ENCODE measurements at places on chromosomes 4 and X. TPM values are rescaled to one million over a fixed set of nuclear protein-coding genes. Genes with fewer than 3 reads are reported as not detected.
A peak's percentile ranks its signal among the peaks of the same experiment; 100 is the strongest.

The CLDN2 gene
- not detected for total RNA-seq

The SCFD2 gene
- 10.2 TPM for total RNA-seq

The USP26 gene
- total RNA-seq = not detected

The ALB gene
- total RNA-seq = not detected

The NDUFB11 gene
- 127 TPM for total RNA-seq

The AVPR2 gene
- not detected for total RNA-seq

The NLGN3 gene
- total RNA-seq = 14.8 TPM

The NXF2 gene
- not detected for total RNA-seq

The SLC7A11 gene
- total RNA-seq = 15.6 TPM

The GPR119 gene
- total RNA-seq = not detected

The PTTG2 gene
- total RNA-seq = not detected

DNA sequence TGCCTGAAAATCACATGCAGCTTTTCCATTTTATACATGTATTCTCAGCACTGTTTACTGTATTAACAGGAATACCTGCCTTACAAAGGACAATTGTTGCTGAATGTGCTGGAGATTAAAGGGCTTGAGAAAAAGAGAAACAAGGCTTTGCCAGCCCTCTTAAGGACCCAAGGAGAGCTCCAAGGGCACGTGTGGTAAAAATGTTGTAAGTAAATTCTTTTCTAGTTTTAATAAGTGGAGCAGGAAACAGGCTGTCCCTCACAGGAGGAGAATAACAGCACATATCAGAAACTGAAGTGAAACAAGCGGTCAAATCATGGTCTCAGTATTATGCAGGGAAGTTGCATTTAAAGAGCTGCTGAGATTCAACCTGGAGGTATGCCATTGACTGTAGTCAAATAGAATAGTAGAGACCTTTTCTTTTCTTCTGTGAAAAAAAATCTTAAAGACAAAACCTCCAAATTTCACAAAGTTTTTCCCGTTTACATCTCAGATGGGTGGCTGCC lies 18.5 kb downstream of the IGFBP7 start:
- no peaks in the 10 kb centered on the region for H3K36me3 ChIP-seq
- H3K4me3 ChIP-seq = no peak overlapping the region

GRCh38 chrX:17697191-17697590 lies 40.1 kb upstream of the SCML1 start:
- H3K27me3 ChIP-seq = no peaks in the 10 kb centered on the region
- no peak for DNase-seq
- no peak overlapping the region for H3K27ac ChIP-seq
- no peaks in the 10 kb centered on the region for H3K4me1 ChIP-seq

DNA sequence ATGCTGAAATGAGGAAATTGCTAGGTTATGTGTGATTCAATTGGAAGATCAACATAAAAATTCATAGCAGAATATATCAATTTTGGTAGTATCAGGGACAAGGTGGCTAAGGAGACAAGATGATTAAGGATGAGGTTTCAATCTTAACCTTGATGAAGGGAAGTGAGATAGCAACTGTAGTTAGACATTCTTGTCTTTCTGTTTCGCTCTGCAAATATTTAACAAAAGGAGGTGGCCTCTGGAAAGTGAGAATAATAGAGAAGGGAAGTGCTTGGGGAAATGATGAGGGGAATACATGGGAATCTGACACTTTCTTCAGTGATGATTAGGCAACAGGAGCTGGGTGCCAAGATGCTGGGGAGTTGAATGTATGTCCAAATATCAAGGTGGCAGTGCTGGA lies 337.1 kb upstream of the PUDP start:
- DNase-seq = no peak
- H3K27me3 ChIP-seq = no peaks in the 10 kb centered on the region
- no peak overlapping the region for H3K4me3 ChIP-seq

DNA sequence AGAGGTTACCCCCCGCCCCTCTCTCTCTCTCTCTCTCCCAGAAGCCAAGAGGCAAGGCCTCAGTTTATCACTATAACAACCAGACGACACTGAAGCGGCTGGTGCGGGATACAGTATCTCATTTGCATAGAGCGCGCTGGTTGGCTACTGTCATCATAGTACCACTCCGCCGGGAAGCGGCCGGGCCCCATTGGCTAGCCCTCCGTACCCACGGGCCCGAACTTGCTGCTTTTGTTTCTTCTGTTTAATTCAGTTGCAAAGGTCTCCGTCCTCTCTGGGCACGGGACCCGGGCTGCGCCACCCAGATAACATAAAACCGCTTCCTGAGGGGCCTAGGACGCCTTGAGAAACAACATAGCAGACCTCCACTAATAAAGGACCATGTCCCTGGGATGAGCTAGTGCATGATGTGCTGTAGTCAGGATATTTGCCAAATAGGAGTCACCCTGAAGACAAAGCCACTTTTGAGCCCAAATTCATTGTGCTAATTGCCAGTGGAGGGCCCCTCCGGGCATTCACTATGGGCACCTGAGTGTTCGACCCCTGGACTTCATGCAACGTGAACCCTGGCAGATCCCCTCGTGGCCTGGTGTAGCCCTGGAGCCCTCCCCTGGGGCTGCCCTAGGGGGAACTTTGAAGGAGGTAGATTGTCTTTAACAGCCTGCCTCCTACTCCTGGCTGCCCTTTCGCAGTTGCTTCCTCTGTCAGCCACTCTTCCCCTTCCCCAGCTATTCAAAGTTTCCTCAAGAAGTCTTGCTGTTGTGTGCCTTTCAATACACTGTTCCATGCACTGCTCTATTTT lies at the start of gene PCYT1B:
Gene PCYT1B, minus strand, starts transcription at position 91 of the 802 bp plus-strand sequence. CDS start 242 bp downstream, outside the sequence.
- H3K4me3 ChIP-seq = peak within 1 kb of the TSS; percentile 81
- peak within 1 kb of the TSS; percentile 95 for H3K27ac ChIP-seq

DNA sequence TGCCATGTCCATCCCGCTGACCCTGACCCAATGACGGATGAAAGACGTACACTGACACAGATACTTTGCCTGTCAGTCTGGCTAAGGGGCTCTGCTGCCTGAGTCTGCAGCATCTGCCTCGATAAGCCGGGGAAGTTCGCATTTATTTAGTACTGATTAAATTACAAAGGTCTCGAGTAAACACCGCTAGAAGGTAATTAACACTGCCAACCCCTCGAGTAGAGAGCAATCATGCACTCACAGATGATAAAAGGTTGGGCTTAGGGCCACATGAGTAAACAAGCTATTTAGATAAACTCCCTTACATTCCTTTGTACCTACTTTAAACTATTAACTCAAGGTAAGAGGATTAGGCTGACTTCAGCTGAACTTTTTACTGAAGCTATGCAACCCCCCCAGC lies 16.0 kb upstream of the RBMXL3 start:
- no peak overlapping the region for H3K27ac ChIP-seq
- no peak for DNase-seq
- no peak overlapping the region for H3K4me3 ChIP-seq
- no peaks in the 10 kb centered on the region for H3K4me1 ChIP-seq
- no peaks in the 10 kb centered on the region for H3K36me3 ChIP-seq

GRCh38 chrX:71911731-71912050 lies 1.0 kb downstream of the NHSL2 start:
- peaks cover 2% of the 10 kb centered on the region for H3K4me1 ChIP-seq
- no peak for DNase-seq
- H3K4me3 ChIP-seq = peak overlapping the region; percentile 83
- no peaks in the 10 kb centered on the region for H3K27me3 ChIP-seq
- H3K27ac ChIP-seq = peak overlapping the region; percentile 45

- H3K4me1 ChIP-seq = no peaks in the 10 kb centered on the region
- DNase-seq = no peak
- no peak overlapping the region for H3K27ac ChIP-seq
- no peak overlapping the region for H3K4me3 ChIP-seq
- H3K27me3 ChIP-seq = no peaks in the 10 kb centered on the region
Observed at GRCh38 chr4:123110147-123110546, 187.8 kb upstream of the NUDT6 start.

GRCh38 chrX:112235547-112235946 lies 153.0 kb upstream of the TRPC5 start:
- H3K27me3 ChIP-seq = no peaks in the 10 kb centered on the region
- no peak overlapping the region for H3K27ac ChIP-seq
- no peak overlapping the region for H3K4me3 ChIP-seq
- H3K36me3 ChIP-seq = no peaks in the 10 kb centered on the region

DNA sequence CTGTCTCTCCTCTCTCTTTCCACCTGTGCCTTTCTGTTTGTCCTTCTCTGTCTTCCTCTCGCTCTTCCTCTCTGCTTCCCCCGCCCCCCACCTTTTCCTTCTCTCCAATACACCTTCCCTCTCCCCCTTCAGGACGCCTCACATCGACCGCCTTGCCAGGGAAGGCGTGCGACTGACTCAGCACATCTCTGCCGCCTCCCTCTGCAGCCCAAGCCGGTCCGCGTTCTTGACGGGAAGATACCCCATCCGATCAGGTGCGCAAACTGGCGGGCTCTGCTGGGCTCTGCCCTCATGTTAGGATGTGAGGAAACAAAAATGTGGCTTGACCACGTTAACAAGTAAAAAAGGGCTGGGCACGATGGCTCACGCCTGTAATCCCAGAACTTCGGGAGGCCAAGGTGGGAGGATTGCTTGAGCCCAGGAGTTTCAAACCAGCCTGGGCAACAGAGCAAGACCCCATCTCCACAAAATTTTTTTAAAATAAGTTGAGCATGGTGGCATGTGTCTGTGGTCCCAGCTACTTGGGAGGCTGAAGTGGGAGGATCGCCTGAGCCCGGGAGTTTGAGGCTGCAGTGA lies 35.2 kb downstream of the ARSF start:
- H3K27me3 ChIP-seq = no peaks in the 10 kb centered on the region
- H3K27ac ChIP-seq = no peak overlapping the region
- no peak overlapping the region for H3K4me3 ChIP-seq
- no peaks in the 10 kb centered on the region for H3K4me1 ChIP-seq
- peak; percentile 10 for DNase-seq

- no peak overlapping the region for H3K4me3 ChIP-seq
- H3K4me1 ChIP-seq = peaks cover 16% of the 10 kb centered on the region
- H3K27me3 ChIP-seq = no peaks in the 10 kb centered on the region
- no peaks in the 10 kb centered on the region for H3K36me3 ChIP-seq
Observed at GRCh38 chr4:113142351-113142750, 92.9 kb downstream of the ANK2 start.

- H3K36me3 ChIP-seq = no peaks in the 10 kb centered on the region
- no peak overlapping the region for H3K27ac ChIP-seq
- H3K4me1 ChIP-seq = peaks cover 12% of the 10 kb centered on the region
- peak; percentile 68 for DNase-seq
Observed at GRCh38 chr4:110629214-110629754, 6.4 kb upstream of the PITX2 start.

DNA sequence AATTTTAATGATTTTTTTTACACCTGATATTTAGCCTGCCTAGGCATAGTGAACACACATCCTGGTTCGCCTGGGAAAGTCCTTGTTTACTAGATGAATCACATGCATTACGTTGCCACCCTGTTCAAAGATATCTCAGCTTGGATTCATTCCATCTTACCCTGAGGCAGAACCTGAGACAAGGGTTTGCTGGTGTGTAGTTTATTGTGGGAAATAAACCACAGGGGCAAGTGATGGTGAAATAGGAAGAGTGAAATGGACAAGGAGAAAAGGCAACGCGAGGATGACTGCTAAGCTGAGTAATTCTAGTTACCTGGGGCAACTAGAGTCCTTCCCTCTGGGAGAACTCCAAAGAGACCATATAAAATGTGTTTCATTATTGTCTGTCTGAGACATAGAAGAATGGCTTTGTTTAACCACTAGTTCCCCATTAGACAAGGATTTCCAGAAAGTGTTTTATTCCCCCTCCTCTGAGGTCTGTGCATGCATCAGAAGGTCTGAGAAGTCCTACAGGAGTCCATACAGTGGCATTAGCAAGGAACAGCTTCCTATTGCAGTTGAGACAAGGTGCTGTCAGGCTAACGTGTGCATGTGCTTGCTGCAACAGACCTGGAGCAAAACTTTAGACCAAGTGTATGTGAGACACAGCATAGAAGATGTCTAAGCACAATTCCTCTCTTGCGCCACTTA lies 797.3 kb upstream of the FRG1 start:
- no peak overlapping the region for H3K27ac ChIP-seq
- no peaks in the 10 kb centered on the region for H3K4me1 ChIP-seq
- DNase-seq = no peak
- no peaks in the 10 kb centered on the region for H3K36me3 ChIP-seq

DNA sequence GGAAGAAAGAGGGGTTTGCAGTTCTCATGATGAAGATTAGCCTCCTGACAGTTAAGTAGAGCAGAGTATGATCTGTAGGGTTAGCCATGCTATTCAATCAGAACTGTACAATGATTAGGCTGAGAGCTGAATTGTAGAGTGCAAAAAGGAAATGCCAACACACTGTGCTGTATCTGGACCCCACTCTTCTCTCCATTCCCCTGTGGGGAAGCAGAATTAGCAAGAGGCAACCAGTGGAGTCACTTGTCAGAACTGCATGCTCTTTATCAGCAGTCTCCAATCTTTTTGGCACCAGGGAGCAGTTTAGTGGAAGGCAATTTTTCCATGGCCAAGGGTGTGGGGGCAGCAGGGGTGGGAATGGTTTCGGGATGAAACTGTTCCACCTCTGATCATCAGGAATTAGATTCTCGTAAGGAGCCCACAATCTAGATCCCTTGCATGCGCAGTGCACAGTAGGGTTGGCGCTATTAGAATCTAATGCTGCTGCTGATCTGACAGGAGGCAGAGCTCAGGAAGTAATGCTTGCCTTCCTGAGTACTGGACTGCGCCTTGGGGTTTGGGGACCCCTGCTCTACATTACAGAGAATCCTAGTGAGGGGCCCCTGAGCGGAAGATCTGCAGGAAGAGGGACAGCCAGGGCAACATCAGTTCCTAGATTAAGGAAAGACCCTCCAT lies 19.4 kb downstream of the TBC1D9 start:
- H3K4me3 ChIP-seq = no peak overlapping the region
- no peaks in the 10 kb centered on the region for H3K36me3 ChIP-seq
- peaks cover 19% of the 10 kb centered on the region for H3K4me1 ChIP-seq
- no peaks in the 10 kb centered on the region for H3K27me3 ChIP-seq

- no peaks in the 10 kb centered on the region for H3K4me1 ChIP-seq
- no peak for DNase-seq
- H3K27ac ChIP-seq = no peak overlapping the region
- no peaks in the 10 kb centered on the region for H3K36me3 ChIP-seq
Observed at GRCh38 chrX:134186362-134187121, 50.4 kb upstream of the CCDC160 start.

GRCh38 chr4:139582044-139582443 lies 26.0 kb upstream of the SETD7 start:
- no peaks in the 10 kb centered on the region for H3K36me3 ChIP-seq
